Stimulated activated naive CD8-positive, alpha-beta T cell treated with anti-CD3 and anti-CD28 coated beads, Interleukin-15, Interleukin-2, amounts not matched to agents 100 U/mL and 50 U/mL, for 24 hours (primary cell): ENCODE measurements at places on chromosomes 6 and 20.

DNA sequence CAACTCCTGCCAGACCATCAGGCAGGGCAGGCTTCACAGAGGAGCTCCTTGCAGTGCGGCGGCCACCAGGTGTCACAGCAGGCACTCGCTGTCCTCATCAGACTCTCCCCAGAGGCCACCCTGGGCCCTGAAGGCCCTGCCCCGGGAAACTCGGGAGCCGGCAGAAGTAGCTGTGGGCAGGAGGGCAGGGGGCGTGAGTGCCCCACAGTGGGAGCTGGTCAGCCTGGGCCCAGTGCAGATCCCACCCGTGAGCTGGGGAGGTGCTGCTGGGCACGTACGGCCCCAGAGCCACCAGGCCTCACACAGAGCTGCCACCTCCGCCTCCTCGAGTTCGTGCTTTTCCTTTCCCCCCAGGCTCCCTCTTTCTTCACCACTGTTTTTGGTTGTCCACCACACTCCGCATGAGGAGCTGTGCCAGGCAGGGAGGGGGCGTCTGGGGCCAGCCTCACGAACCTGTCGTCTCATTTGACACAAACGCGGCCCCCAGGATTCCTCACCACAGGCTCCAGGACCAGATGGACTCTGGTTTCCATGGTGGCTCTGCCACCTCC lies 33.8 kb downstream of the FRMD1 start:
- no peak for DNase-seq

GRCh38 chr6:148445620-148446019 lies 103.0 kb downstream of the SASH1 start:
- no peak for DNase-seq

- no peak for DNase-seq
Measured at GRCh38 chr20:51579137-51579536, 36.6 kb upstream of the NFATC2 start.

DNA sequence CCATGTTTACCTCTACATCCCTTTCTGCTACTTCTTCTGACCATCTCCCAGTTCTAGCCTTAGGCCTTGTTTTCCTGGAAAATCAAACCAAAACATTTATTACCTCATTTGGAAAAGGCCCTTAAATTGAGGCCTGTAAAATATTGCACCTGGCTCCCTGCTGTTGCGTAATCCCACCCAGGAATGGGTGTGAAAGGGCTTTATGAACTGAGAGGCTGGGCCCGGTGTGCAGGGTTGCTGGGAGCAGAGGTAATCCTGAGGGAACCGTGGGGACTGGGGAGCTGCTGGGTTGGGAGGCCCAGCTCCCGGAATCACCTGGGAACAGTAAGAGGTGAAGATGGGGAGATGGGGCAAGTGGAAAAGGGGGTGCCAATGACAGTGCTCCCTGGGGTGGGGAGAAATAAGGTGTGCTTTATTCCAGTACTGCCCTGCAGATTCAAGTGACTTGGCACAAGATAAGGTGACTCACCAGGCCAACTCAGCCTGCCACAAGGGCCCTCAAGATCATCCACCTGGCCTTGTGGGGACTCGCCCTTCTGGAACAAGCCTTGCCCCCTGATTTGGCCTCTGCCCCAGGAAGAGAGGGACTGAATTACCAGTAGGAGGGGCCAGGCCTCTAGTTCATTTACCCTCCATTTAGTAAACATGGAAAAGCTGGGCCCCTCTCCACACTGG lies 44.2 kb downstream of the KCNK5 start:
- no peak for DNase-seq

GRCh38 chr6:43890197-43891062 lies 120.4 kb downstream of the VEGFA start:
- no peak for DNase-seq

DNA sequence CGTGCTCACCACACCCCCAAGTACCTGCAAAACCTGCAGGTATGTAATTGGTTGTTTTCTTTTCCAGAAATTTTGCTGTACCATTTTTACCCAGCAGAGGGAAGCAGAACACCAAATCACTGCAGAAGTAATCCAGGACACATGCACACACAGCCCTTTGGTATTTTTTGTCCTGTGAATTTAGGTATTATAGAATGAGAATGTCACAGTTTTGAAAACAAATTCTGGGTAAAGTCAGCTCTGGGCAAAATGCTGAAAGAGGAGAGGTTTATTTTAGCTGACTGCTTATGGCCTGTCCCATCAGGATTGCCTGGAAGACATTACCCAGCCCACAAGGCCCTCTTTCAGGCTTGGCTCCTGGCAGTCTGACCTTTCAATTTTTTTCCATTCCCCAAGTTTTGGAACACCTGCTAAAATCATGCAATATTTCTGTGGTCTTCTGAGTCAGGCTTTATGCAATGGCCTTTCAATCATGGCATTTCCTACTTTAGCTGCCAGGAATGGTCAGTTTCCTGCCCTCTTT lies 3.5 kb upstream of the EFHC1 start:
- DNase-seq, result peak; percentile 22

- no peak for DNase-seq
Measured at GRCh38 chr6:111782887-111783466, 90.3 kb downstream of the FYN start.

- DNase-seq, result no peak
Measured at GRCh38 chr6:16706911-16707783, 54.1 kb downstream of the ATXN1 start.

- DNase-seq, result no peak
Measured at GRCh38 chr6:166309977-166310376, 1.8 kb upstream of the PRR18 start.
